Tibial artery (tissue), 4 donors: ENCODE measurements at places on chromosomes 5 and 9.

GRCh38 chr5:136022965-136023364, 5.8 kb upstream of the TGFBI start:
- H3K36me3 ChIP-seq, result no peaks in the 10 kb centered on the region
- no peak overlapping the region for H3K4me3 ChIP-seq
- DNase-seq, result no peak

- no peaks in the 10 kb centered on the region for H3K36me3 ChIP-seq
- H3K27ac ChIP-seq, result no peak overlapping the region
- DNase-seq, result no peak
- H3K4me3 ChIP-seq, result no peak overlapping the region
- H3K27me3 ChIP-seq, result no peaks in the 10 kb centered on the region
- no peaks in the 10 kb centered on the region for H3K4me1 ChIP-seq
Measured at GRCh38 chr5:74390822-74391221, 249.7 kb downstream of the ENC1 start.

DNA sequence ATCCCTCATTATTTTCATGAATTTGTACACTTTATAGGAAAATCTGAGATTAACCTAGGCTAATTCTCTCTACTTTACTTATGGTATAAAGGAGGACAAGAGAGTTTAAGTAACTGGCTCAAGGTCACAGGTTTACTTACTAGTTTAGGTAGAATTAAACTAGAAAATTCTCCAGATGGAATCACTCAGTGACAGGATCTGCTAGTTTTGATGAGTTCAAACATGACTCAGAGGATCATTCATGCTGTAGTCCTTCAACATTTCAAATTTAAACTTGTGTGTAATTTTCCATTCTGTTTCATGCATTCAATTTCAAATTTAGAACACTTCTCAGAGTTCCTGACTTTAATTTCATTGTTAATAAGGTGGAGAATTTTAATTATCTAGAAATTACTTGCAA, 485.7 kb upstream of the TUSC1 start:
- H3K36me3 ChIP-seq, result no peaks in the 10 kb centered on the region
- H3K27ac ChIP-seq, result no peak overlapping the region
- no peaks in the 10 kb centered on the region for H3K27me3 ChIP-seq
- DNase-seq, result no peak

GRCh38 chr5:91641730-91642350, 258.7 kb upstream of the ARRDC3 start:
- no peaks in the 10 kb centered on the region for H3K36me3 ChIP-seq
- no peak overlapping the region for H3K27ac ChIP-seq
- no peak overlapping the region for H3K4me3 ChIP-seq
- H3K4me1 ChIP-seq, result no peaks in the 10 kb centered on the region
- H3K27me3 ChIP-seq, result no peaks in the 10 kb centered on the region
- no peak for DNase-seq

DNA sequence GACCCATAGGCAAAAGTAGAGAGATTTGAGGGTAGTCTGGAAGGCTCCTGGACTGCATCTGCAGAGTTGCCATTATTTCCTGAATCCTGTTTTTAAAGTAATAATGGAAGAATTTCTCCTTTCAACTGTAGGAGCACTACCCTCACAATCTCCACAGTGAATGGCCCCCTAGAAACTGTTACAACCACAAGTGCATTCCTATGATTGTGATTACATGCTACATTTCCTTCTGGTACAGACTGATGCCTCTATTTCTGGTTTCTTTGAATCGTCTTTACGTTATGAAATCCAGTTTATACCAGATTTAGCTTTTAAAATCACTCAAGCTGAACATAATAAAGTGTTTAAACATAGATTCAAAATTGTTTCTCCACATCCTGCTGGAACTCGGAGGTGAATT, 49.4 kb downstream of the FRMPD1 start:
- DNase-seq, result no peak
- H3K36me3 ChIP-seq, result no peaks in the 10 kb centered on the region
- H3K27ac ChIP-seq, result no peak overlapping the region

GRCh38 chr9:28082671-28083070, 509.4 kb upstream of the C9orf72 start:
- peaks cover 3% of the 10 kb centered on the region for H3K27me3 ChIP-seq
- no peak for DNase-seq
- H3K4me3 ChIP-seq, result no peak overlapping the region
- no peaks in the 10 kb centered on the region for H3K4me1 ChIP-seq

- peak within 1 kb of the TSS; percentile 78 for H3K27ac ChIP-seq
- peak within 1 kb of the TSS; percentile 75 for H3K4me3 ChIP-seq
- H3K36me3 ChIP-seq, result peaks cover 20% of the 10 kb centered on the region
- no peaks in the 10 kb centered on the region for H3K4me1 ChIP-seq
- peak; percentile 55 for DNase-seq
- H3K27me3 ChIP-seq, result peaks cover 7% of the 10 kb centered on the region
Measured at GRCh38 chr5:442335-443238, at the start of gene EXOC3. Gene EXOC3 (plus strand): TSS chr5:443176. CDS start chr5:446206, 3,030 bp downstream.
